ENCODE measurements at places on chromosomes 4 and X. TPM values are rescaled to one million over a fixed set of nuclear protein-coding genes. Genes with fewer than 3 reads are reported as not detected.
A peak's percentile ranks its signal among the peaks of the same experiment; 100 is the strongest.

- H3K27me3 ChIP-seq, result no peaks in the 10 kb centered on the region
- no peaks in the 10 kb centered on the region for H3K4me1 ChIP-seq
- no peak overlapping the region for H3K4me3 ChIP-seq
- H3K27ac ChIP-seq, result no peak overlapping the region
Measured at GRCh38 chrX:153343674-153344073, 9.7 kb downstream of the ZNF275 start.

DNA sequence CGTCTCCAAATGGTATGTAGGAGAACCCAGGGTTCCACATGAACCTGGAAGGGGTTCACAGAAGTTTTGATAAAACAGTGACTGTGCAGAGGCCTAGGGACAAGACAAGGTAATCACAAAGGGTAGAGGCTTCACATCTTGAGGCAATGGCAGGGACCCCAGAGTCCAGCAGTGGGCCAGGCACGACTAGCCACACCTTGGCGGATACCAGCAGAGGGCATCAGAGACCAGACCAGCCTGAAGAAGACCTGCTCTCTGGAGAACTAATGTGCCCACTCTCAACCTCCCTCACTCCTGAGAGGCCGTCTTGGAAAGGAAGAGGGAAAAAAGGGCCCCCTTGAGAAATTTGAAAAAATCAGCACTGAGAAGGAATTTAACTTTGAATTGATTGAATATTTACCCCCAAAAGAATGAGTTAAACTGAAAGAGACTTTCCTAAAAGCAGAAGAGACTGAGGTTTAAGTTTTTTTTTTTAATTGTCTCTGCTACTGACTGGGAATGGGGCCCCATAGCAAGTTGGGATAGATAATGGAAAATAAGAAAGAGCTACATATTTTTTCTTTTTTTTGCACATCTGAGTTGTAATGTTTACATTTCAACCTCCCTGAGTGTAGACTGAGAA is 243.8 kb upstream of the JADE1 start:
- peak; percentile 62 for DNase-seq
- H3K36me3 ChIP-seq, result no peaks in the 10 kb centered on the region
- H3K27me3 ChIP-seq, result no peaks in the 10 kb centered on the region
- H3K27ac ChIP-seq, result no peak overlapping the region
- no peak overlapping the region for H3K4me3 ChIP-seq

- no peaks in the 10 kb centered on the region for H3K36me3 ChIP-seq
- no peaks in the 10 kb centered on the region for H3K4me1 ChIP-seq
- H3K27ac ChIP-seq, result no peak overlapping the region
Measured at GRCh38 chr4:86101410-86101809, 258.4 kb downstream of the MAPK10 start.

GRCh38 chr4:26485684-26486083 is 4.6 kb downstream of the CCKAR start:
- H3K4me1 ChIP-seq, result peaks cover 33% of the 10 kb centered on the region
- no peak overlapping the region for H3K4me3 ChIP-seq
- H3K27ac ChIP-seq, result no peak overlapping the region
- H3K27me3 ChIP-seq, result no peaks in the 10 kb centered on the region
- peak; percentile 47 for DNase-seq
- H3K36me3 ChIP-seq, result no peaks in the 10 kb centered on the region

GRCh38 chr4:108391701-108392455 is 223.1 kb upstream of the LEF1 start:
- H3K27me3 ChIP-seq, result no peaks in the 10 kb centered on the region
- H3K27ac ChIP-seq, result no peak overlapping the region
- no peak for DNase-seq
- H3K36me3 ChIP-seq, result no peaks in the 10 kb centered on the region

DNA sequence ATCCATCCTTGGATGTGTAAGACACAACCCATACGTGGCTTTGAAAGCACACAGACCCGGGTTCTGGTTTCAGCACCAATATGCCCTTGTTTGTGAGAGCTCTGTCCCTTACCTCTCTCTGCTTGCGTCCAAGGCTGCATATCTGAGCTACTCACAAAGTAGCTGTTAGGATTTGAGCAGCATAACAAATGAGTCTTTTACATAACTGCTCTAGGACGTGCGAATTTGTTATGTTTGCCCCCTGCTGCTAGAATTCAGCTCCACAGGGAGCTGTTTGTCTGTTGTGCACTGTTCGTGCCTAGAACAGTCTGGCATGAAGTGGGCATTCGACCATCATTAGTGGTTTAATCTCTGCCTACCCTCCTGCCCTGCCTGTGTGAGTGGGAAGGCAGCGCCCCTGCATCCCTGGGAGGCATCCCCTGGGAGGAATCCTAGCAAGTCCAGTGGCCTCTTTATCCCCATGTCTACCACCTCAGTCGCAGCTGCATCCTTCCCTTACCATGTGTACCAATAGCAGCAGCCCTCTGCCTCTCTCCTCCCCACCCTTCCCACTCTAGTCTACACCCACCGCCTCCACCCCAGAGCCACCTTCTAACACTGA is 42.1 kb downstream of the SLC2A9 start:
- H3K4me1 ChIP-seq, result no peaks in the 10 kb centered on the region
- H3K36me3 ChIP-seq, result no peaks in the 10 kb centered on the region
- H3K4me3 ChIP-seq, result no peak overlapping the region
- no peaks in the 10 kb centered on the region for H3K27me3 ChIP-seq
- DNase-seq, result no peak

DNA sequence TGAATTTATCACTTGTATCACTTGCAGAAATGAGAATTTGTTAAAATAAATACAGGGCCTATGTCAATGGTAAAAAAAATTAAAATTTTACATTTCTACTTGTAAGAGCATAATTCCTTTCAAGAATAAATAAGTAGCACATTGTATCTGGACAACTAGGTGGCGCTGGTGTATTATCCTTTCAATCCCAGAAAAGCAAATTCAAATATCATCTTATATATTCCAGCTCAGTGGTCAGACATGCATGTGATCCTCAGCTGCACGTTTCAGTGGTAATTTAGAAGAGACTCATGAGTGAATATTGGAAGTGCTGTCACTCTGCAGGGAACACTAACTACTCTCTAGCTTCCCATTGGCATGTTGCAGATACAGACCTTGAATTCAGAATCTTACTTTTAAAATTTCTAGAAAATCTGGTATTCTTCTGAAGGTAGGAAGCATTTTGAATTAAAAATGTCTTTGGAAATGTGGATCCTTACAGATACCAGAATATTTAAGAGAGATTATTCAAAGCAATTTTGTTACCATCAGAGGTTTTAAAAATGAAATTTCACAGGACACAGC is 1414.7 kb upstream of the TENM3 start:
- H3K27me3 ChIP-seq, result no peaks in the 10 kb centered on the region
- DNase-seq, result no peak
- no peak overlapping the region for H3K27ac ChIP-seq
- no peaks in the 10 kb centered on the region for H3K36me3 ChIP-seq
- H3K4me1 ChIP-seq, result no peaks in the 10 kb centered on the region

DNA sequence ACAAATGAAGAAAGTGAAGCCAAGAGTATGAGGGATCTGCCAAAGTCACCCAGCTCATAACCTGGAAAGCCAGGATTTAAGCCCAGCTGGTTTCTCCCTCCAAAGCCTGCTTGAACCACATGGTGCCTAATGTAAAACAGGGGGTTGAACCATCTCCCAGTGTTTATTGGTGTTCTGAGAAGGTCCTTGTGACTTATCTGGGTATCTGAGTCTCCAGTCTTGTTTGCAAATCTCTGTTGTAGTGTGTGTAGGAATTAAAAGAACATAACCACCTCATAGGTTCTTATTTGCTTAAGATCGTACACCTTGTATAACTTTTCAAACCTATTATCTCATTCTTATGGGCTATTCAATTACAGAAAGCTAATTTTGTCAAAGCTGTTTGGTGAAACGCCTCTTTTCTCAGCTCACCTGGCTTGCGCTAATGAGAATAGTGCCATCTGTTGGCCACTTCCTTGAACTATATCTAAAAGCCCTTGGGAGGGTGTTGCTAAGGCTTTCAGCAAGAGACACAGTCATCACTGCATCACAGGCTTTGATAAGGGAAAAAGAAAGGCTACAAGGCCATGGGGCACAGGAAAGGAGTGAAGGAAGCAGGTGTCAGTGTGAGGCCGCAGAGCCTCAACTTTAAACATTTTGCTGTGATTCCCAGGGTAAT is 34.0 kb downstream of the ETDB start:
- no peak overlapping the region for H3K4me3 ChIP-seq
- no peaks in the 10 kb centered on the region for H3K36me3 ChIP-seq
- H3K27me3 ChIP-seq, result no peaks in the 10 kb centered on the region
- no peak overlapping the region for H3K27ac ChIP-seq
- no peak for DNase-seq

GRCh38 chr4:95095348-95095974 is 337.7 kb downstream of the BMPR1B start:
- no peak overlapping the region for H3K27ac ChIP-seq
- no peaks in the 10 kb centered on the region for H3K27me3 ChIP-seq
- no peaks in the 10 kb centered on the region for H3K4me1 ChIP-seq
- H3K36me3 ChIP-seq, result no peaks in the 10 kb centered on the region
- H3K4me3 ChIP-seq, result no peak overlapping the region
- peak; percentile 55 for DNase-seq

DNA sequence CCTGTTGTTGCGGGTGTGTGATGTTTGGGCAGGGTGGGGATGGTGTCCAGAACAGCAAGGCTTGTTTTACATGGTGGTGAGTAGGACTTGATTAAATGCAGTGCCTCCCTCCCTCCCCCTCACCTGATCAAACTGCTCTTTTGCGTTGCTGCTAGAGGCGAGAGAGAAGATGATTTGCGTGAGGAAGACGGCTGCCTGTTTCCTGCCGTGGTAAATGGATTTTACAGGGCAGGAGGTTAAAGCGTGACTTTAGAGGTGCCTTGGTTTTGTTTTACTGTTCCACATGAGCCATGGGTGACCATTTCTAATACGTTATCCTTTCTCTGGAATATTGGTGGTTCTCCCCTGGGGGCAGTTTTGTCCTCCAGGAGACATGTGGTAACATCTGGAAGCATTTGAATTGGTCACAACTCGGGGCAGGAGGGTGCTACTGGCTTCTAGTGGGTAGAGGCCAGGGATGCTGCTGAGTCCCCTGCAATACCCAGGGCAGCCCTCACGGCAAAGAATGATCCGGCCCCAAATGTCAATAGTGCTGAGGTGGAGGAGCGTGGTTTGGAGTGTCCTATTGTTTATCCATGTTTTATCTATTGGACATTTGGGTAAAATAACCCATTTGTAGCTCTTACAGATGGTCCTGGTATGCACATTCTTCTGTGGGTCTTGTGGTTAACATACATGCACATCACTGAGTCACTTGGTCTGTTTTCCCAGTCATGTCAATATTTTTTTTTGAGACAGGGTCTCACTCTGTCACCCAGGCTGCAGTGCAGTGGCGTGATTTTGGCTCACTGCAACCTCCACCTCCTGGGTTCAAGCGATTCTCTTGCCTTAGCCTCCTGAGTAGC is 73.7 kb downstream of the SHROOM2 start:
- H3K27ac ChIP-seq, result no peak overlapping the region
- H3K36me3 ChIP-seq, result no peaks in the 10 kb centered on the region
- peaks cover 22% of the 10 kb centered on the region for H3K4me1 ChIP-seq
- H3K27me3 ChIP-seq, result no peaks in the 10 kb centered on the region

DNA sequence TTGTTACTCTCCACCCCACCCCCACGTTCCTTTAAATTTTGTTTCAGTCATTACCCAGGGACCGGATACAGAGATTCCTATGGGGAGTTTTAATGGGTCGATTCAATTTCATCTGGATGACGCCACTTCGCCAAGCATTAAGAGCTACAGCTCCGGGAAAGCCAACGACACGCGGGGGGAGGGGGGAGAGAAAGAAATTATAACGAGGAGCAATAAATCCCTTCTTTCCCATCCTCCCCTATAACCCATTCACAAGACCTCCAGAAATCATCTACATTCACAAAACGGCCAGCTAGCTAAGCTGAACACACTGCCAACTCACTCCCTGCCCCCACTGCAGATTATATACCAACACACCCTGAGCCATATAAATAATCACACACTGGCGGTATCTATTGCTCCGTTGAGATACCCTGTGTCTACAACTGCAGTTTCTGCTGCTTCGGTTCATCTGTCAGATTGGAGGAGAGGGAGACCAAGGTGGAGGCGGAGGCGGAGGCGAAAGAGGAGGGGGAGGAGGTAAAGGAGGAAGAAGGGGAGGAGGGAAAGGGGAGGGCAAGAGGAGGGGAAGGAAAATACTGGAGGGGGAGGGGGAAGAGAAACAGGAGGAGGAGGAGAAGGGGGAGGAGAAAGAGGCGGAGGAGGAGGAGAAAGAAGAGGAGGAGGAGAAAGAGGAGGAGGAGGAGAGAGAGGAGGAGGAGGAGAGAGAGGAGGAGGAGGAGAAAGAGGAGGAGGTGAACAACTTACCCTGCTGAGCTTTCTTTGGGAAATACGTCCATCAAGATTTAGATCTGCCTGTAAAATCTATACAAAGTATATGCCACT is 113.9 kb upstream of the VAMP7 start:
- no peaks in the 10 kb centered on the region for H3K27me3 ChIP-seq
- DNase-seq, result peak; percentile 68
- H3K27ac ChIP-seq, result no peak overlapping the region
- H3K36me3 ChIP-seq, result no peaks in the 10 kb centered on the region

- H3K27me3 ChIP-seq, result no peaks in the 10 kb centered on the region
- H3K4me3 ChIP-seq, result no peak overlapping the region
- no peak for DNase-seq
- no peaks in the 10 kb centered on the region for H3K4me1 ChIP-seq
- H3K36me3 ChIP-seq, result no peaks in the 10 kb centered on the region
- H3K27ac ChIP-seq, result no peak overlapping the region
Measured at GRCh38 chrX:44667771-44668170, 125.1 kb upstream of the FUNDC1 start.

DNA sequence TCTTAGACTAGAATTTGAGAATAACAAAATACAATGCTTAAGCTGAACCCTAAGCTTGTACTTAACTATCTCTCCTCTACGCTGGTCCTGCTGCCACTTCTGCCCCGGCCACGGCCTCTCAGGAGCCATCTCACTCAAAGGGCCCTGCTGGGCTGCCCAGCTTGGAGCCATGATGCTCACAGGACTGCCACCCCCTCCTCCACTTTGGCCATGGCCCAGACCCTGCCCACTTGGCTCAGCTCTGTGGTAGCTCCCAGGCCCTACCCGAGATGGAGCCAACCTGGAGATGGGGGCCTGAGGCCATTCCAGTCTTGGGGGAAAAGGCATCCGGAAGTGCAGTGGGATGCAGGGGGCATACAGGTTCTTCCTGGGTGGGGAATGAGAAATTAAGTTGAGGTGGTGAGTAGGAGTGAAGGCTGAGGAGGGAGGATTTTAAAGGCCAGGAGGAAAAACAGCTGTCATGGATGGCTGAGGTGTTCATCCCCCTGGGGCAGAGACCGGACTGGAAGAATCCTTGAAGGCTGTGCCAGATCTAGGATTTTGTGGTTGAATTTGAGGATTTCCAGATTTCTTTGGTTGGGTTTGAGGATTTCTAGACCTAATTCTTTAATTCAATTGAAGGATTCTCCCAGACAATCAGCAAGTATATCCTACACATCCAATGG is 824 bp downstream of the SASH3 start:
- no peak overlapping the region for H3K4me3 ChIP-seq
- no peaks in the 10 kb centered on the region for H3K36me3 ChIP-seq
- no peaks in the 10 kb centered on the region for H3K27me3 ChIP-seq
- H3K27ac ChIP-seq, result no peak overlapping the region

GRCh38 chr4:1411436-1412375 is 5.5 kb upstream of the NKX1-1 start:
- no peak overlapping the region for H3K27ac ChIP-seq
- H3K4me3 ChIP-seq, result no peak overlapping the region
- no peaks in the 10 kb centered on the region for H3K4me1 ChIP-seq
- DNase-seq, result no peak

RPS6KA6 gene
- total RNA-seq, result 8.7 TPM

NEXMIF gene
- total RNA-seq, result not detected

MAGEA12 gene
- not detected for total RNA-seq

UGT2A1 gene
- not detected for total RNA-seq

IBSP gene
- total RNA-seq, result not detected

RNF128 gene
- total RNA-seq, result 42.4 TPM

MEPE gene
- total RNA-seq, result not detected

COX7B gene
- total RNA-seq, result 283 TPM

ADH1B gene
- 0.30 TPM for total RNA-seq

MAP9 gene
- total RNA-seq, result not detected

CCNA2 gene
- 88.3 TPM for total RNA-seq

FOXR2 gene
- not detected for total RNA-seq

Measured in Caco-2 (cell line).